ENCODE measurements at places on chromosomes 5 and 9.

- DNase-seq: no peak
Measured at GRCh38 chr5:145375521-145375920, 459.6 kb downstream of the PRELID2 start.

DNA sequence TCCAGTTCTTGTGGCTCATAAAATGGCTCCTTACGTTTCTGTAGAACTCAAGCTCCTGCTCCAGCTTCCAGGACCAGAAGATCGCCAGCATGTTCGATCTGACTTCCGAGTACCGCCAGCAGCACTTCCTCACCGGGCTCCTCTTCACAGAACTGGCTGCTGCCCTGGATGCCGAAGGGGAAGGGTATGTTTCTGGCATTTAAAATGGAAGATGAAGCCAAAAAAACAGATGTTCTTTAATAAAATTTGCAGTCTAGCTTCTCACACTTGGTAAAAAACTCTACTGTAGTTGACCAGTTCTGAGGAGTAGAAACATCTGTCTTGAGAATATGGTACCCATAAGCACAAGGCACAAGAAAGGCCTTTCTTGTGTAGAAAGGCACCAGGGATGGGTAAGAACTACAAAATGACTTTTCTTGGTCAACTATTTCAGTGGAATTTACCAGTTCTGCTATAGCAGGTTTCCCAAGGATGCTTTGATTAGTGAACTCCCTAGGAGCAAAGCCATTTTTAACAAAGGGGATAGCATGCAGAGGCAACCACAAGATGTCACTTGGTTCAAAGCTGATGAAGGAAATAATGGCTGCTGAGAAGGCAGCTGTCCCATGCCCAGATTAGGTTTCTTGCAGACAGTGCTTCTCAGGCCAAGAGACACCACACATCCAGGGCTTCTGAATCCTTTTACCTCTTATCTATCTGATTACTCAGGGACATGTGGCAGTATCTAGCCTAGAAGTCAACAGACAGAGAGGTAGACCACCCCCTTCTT lies 192.4 kb downstream of the DOCK8 start:
- DNase-seq: no peak

- no peak for DNase-seq
Measured at GRCh38 chr9:117839862-117840261, 135.7 kb downstream of the TLR4 start.

- no peak for DNase-seq
Measured at GRCh38 chr9:92767066-92768054, 2.7 kb upstream of the BICD2 start.

DNA sequence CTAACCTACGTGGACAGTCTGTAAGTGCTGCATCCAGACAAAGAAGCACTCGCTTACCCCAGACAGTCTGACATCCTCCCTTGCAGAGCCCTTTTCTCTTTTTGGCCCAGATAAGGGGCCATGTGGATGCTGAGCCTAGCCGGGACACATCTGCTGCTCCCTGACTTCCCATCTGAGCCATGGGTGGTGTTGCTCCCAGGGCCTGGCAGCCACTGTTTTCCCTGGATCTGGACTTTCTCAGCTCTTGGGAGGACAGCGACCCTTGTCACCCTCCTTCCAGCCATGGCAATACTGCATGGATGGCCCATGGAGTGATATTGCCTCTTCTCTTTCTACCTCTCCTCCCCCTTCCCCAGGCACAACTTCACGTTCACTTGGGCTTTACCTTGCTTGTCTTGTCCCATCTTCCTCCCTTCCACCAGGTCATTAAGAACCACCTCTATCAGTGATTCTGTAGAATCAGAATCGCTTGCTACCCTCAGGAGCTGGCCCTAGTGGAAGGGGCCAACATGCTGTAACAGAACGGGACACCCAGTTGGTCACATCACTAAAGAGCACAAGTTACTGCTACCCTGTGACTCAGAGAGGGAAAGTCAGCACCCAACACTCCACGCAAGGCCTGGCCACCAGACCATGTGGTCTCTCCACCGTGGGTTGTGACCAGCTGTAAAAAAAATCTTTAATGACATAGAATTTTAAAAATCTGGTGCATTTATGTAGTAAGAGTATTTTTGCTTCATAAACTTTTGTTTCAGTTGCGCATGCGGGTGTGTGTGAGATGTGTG lies 4.4 kb downstream of the NEURL1B start:
- DNase-seq: no peak

DNA sequence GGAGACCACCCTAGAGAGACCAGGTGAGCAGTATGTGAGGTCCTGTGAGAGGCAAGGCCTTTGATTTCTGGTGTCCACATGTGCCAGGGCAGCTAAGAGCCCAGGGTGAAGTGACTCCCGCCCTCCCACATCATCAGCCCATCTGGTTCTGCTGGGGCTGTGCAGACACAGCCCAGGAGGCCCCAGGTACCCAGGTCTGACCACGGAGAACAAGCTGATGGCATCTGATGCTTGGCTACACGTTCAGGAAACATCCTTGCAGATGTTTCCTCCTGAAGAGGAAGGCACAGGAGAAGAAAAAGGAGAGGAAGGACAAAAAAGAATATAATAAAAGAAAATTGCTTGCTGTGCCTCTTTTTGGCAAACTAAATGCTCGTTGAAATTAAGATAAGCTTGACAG lies 225.8 kb downstream of the PAX5 start:
- no peak for DNase-seq

GRCh38 chr9:100602342-100602801 lies 24.5 kb downstream of the CAVIN4 start:
- peak; percentile 73 for DNase-seq

DNA sequence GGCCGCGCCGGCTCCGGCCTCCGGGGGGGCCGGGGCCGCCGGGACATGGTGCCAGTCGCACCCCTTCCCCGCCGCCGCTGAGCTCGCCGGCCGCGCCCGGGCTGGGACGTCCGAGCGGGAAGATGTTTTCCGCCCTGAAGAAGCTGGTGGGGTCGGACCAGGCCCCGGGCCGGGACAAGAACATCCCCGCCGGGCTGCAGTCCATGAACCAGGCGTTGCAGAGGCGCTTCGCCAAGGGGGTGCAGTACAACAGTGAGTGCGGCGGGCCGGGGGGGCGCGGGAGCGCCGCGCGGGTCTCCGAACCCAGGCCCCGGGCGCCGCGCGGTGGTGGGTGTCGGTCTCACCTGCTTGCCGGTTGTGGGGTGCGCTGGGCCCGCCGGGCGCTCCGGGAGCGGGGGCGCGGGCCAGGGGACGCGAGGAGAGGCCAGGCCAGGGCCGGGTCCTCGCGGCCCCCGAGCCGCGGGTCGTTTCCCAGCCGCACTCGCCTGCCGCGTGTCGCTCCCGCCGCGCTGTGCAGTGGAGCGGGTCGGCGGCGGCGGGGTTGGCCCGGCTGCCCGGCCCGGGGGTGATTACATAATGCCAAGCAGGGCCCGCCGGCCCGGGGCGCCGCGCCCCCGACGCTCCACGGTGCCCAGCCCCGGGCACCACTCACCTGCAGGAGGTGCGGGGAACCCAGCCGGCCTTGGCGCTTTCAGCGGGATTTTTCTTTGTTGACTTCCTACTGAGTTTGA lies 492 bp downstream of the RABL6 start:
- DNase-seq: peak; percentile 60

- no peak for DNase-seq
Measured at GRCh38 chr9:92599938-92600461, 64.2 kb upstream of the ECM2 start.

GRCh38 chr5:54764102-54765090 lies 221.0 kb downstream of the ESM1 start:
- no peak for DNase-seq
